ENCODE measurements at places on chromosomes 16 and 17.

DNA sequence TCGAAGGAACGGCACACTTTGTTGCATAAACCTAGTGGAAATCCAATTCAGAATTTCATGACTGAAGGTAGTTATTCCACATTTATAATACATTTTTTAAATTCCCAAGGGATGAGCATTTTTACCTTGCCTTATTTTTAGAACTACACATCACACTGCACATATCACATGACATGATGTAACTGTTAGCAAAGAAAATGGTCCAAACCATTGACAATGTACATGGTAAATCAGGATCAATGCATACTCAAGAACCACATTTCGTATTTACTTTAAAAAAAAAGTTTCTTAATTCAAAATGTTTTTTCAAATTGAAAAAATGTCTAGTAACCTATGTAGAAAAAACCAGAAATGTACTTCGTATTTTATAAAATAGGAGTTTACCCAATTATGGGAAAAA is 2.5 kb downstream of the KANSL1 start:
- DNase-seq = no peak

- DNase-seq = no peak
Observed at GRCh38 chr16:6160871-6161270, 1063.3 kb upstream of the EEF2KMT start.

DNA sequence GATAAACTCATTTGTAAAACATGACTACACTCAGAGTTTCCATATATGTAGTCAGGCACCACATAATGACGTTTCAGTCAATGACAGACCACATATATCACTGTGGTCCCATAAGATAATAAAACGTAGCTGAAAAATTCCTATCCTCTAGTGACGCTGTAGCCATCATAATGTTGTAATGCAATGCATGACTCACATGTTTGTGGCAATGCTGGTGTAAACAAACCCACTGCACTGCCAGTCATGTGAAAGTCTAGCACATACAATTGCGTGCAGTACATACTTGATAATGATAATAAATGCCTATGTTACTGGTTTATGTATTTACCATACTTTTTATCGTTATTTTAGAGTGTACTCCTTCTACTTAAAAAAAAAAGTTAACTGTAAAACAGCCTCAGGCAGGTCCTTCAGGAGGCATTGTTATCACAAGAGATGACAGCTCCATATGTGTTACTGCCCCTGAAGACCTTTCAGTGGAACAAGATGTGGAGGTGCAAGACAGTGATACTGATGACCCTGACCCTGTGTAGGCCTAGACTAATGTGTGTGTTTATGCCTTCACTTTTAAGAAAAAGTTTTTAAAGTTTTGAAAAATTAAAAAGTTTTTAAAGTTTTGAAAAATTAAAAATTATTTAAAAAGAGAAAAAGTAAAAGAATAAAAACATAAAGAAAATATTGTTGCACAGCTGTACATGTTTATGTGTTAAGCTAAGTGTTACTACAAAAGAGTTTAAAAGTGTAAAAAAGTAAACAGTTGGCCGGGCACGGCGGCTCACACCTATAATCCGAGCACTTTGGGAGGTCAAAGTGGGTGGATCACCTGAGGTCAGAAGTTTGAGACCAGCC is 9.0 kb downstream of the STAT5B start:
- peak; percentile 57 for DNase-seq

GRCh38 chr17:38469875-38470274 is 41.6 kb downstream of the ARHGAP23 start:
- DNase-seq = no peak

GRCh38 chr17:63082952-63083351 is 116.9 kb downstream of the TANC2 start:
- no peak for DNase-seq

- DNase-seq = no peak
Observed at GRCh38 chr16:55284718-55285099, 39.3 kb upstream of the IRX6 start.

- no peak for DNase-seq
Observed at GRCh38 chr16:10098991-10099390, 83.2 kb downstream of the GRIN2A start.

DNA sequence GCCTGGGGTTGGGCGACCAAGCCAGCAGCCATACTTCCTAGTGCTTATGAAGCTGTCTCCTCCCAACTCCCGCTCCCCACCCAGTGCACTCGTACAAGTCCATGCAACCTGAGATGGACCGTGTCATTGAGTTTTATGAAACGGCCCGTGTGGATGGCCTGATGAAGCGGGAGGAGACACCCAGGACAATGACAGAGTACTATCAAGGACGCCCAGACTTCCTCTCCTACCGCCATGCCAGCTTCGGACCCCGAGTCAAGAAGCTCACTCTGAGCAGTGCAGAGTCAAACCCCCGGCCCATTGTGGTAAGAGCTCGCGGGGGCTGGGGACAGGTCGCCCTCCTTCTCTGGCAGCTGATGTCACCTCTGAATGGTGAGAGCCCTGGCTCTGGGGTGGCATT is 11.0 kb upstream of the KATNB1 start:
- DNase-seq = no peak

GRCh38 chr17:62732125-62732524 is 76.0 kb downstream of the MARCHF10 start:
- DNase-seq = no peak

DNA sequence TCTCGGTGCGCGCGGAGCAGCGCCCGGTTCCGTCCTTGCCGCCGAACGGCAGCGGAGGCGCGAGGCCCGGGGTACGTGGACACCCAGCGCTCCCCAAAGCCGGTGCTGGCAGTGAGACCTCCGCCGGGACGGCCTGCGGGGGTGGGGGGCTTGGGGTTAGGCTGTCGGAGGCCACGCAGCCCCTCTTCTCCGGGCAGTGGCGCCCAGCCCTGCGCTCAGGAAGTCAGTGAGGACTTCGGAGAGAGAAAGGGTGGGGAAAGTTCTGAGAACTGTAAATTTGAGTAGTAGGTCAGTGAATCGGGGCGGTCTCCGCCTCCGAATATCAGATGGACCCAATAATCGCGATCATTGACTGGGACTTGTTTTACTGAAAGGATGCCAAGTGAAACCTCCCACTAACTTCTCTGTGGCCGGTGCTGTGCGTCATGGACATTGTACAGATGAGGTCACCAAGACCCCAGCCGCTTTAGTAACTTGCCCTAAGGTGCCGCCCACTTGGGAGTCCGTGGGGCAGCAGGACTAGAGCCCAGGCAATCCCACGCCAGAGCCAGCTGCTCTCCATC is 468 bp downstream of the IL4R start:
- no peak for DNase-seq
